ENCODE measurements at places on chromosomes 1 and 21.

DNA sequence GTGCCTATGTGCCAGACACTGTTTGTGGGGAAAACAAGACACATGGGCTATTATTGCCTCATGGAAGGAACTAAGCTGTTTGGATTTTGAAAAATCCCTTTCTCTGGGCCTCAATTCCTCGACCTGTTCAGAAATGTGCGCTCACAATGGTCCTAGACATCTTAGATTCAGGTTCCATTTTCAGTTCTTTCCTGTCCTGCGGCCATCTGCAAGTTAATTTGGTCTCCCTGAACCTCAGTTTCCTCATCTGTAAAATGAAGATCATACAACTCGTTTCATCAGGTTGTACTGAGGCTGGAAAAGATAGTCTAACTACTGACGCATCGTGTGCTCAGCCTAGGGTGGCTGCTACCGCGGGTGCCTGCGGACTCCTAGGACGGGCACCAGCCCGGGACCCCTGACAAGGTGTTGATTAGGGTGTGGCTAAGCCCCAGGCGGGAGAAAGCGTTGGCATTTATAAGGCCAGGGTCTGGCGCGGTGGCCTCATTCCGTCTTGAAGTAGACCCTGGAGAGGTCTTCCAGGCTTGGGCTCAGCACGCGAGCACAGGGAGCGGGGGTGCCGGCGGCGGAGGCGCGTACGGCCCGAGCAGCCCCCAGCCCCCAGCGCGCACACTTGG is 493 bp upstream of the ELOA start:
- no peak for DNase-seq

DNA sequence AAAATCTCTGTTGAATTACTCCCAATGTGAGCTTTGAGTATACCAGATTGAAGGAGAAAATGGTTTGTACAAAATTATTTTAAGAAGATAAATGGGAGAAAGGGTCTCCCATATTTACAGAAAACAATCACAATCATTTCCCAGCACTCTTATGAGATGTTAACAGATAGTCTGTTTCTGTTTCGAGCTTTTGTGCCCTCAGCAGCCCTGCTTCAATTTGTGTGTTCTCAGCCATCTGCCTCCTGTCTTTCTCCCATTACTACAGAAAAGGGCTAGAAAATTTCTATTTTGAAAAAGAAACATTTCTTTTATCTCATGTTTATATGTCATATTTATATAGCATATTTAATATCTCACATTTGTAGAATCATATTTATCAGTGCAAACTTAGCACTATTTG is 498.4 kb downstream of the TTLL7 start:
- no peak for DNase-seq

GRCh38 chr1:117389284-117389683 is 22.0 kb downstream of the MAN1A2 start:
- DNase-seq: no peak

DNA sequence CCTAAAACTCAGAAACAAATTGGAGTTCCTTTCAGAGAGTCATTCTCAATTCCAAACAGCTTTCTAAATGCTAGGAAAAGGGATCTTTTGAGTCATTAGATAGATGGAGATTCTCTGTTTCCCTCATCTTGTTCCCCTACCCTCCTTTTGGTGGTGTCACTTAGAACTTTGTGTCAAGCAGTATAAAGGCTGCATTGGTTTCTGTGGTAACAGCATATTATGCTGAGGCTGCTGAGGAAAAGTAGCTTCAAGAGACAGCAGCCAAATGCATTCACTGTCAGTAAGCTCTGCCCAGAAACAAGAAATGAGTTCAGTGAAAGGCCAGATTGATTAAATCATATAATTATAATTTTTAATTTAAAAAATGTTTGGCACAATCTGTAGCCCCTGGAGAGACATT is 144.1 kb downstream of the LRRC40 start:
- DNase-seq: no peak

DNA sequence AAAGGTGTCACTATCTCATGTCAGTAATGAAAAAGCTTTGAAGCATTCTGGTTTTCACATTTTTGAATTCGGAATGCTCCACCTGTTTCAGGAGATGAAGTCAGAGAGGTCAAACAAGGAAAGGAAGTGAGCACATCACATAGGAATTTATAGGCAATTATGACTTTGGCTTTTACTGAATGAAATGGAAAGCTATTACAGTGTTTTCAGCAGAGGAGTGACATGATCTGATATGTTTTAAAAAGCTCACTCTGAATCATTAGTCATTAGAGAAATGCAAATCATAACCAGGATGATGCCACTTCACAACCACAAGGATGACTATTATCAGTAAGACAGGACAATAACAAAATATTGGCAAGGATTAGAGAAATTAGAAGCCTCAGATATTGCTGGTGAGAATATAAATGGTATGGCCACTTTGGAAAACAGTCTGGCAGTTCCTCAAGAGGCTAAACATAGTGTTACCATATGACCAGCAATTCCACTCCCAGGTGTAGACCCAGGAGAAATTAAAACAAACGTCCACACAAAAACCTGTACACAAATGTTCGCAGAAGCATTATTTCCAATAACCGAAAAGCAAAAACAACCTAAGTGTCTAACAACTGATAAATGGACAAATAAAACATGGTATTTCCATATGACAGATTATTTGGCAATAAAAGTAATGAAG is 7.5 kb downstream of the TAF1A start:
- no peak for DNase-seq

DNA sequence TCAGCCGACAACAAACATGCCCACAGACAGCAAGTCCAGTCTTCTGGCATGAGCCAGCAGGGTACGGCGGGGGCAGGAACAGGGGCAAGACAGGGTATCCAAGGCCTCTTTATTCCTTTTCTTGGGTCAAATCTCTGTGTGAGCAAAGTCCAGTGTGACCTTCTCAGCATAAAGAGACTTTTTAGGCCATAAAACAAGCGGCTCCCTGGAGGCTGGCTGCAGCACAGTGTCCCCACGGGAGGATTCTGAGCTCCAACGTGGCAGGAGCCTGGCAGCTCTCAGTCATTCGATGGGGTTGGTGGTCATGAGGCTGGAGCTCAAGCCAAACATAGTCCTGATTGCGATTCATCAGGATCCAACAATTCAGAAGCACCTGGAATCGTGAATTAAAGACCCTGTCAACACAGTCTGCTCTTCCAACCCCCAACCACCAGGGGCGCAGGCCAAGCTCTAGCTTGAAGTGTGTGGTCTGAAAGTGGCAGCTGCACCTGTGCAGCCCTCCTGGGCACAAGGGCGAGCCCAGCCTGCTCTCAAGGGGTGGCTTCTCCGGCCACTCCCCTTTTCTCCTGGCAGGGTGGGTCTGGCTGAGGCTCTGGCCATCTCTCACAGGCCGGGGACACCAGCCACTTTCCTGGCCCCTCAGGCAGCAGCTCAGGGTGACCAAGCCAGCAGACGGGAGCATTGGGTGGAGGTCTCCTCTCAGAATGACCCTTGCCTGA is 62.1 kb downstream of the SLC66A1 start:
- DNase-seq: no peak

DNA sequence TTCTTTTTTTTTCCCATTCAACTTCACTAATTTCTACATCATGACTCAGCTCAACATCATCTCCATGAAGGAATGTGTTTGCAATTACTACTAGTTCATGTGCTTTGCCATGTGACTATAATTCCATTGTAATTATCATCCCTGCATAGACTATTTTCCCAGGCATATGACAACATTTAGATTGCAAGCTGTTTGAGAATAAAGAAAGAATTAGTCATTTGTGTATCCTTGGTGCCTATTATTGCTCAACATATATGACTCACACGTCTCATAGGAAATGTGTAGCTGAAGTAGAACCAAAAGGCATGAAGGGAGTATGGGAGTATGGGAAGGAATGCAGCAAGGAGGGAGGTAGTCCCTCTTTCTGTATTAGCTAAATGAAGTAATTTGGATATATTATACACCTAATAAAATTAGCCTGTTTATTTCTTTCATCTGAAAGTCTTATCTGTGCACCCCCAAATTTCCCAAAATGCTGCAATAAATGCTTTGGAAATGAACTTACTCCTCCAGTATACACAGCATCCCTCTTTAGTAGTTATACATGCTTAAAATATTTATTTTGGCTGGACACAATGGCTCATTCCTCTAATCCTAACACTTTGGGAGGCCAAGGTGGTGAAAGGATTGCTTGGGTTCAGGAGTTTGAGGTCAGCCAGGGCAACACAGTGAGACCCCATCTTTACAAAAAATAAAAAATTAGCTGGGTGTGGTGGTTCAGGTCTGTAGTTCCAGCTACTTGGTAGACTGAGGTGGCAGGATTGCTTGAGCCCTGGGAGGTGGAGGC is 316.9 kb upstream of the ADGRL4 start:
- DNase-seq: no peak

- no peak for DNase-seq
These were observed 85.4 kb downstream of the CEP350 start for GRCh38 chr1:180040034-180040433.

GRCh38 chr21:16829532-16829931 is 683.3 kb upstream of the CXADR start:
- no peak for DNase-seq

DNA sequence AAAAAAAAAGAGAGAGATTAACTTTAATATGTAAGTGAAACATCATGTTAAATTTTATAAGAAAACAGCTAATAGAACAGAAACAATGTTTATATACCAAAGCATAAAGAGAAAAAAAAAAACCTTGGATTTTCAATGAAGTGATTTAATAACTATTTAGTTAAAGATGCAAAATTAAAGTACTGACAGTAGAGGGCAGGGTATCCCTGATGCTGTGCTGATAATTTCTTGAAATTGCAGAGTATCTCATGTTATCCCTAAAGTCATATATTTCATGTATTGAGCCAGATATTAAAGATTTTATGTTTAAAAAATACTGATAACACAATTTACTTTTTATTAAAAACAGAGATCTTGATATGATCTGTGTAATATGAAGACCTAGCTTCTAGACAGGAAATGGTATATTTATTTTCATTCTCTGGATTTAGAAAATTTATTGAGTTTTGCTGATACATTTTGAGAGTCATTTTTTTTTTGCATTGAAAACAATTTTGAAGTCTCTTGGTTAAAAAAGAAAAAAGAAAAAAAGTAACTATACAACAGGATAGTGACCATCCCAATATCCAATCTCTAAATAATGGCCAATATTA is 273.2 kb downstream of the USP25 start:
- no peak for DNase-seq

GRCh38 chr1:82759035-82759434 is 958.3 kb downstream of the ADGRL2 start:
- DNase-seq: no peak
